T-helper 17 cell (primary cell): ENCODE measurements at places on chromosomes 7 and 10.
A peak's percentile ranks its signal among the peaks of the same experiment; 100 is the strongest.

GRCh38 chr10:74841265-74841973, 15.0 kb downstream of the KAT6B start:
- no peak for DNase-seq

DNA sequence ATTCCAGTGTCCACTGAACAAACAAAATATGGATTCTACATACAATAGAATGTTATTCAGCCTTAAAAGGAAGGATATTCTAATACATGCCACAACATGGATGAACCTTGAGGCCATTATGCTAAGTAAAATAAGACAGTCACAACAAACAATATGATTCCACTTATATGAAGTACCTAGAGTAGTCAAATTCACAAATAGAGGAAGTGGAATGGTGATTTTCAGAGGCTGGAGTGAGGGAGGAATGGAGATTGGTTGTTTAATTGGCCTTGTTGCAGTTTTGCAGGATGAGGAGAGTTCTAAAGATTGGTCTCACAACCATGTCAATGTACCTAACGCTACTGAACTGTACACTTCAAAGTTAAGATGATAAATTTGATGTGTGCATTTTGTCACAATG, 119.6 kb downstream of the CHN2 start:
- DNase-seq, result no peak

- DNase-seq, result no peak
These were observed 60.3 kb downstream of the USP6NL start for GRCh38 chr10:11551104-11551503.

- DNase-seq, result no peak
These were observed 43.1 kb downstream of the ARL4A start for GRCh38 chr7:12730523-12730922.

GRCh38 chr7:69395061-69395714, 203.1 kb upstream of the AUTS2 start:
- no peak for DNase-seq

DNA sequence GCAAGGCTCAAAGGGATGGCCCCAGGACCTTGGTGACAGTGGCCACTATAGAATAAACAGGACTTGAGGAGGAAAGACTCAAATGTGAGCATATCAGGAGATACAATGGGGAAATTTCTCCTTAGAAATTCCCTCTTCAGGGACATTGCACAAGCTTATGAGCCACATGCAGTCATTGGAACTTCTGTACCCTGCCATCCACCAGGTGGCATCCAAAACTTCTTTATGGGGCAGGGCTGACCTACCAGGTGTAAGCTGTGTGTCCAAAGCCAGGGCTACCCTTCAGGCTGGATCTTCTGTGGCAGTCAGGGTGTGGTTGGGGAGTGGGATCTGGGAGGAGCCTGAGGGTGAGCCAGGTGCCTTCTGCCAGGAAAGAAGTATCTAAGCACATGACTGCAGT, 36.6 kb upstream of the LRRC18 start:
- DNase-seq, result no peak

- DNase-seq, result no peak
These were observed 53.5 kb downstream of the DENND11 start for GRCh38 chr7:141648276-141649114.

DNA sequence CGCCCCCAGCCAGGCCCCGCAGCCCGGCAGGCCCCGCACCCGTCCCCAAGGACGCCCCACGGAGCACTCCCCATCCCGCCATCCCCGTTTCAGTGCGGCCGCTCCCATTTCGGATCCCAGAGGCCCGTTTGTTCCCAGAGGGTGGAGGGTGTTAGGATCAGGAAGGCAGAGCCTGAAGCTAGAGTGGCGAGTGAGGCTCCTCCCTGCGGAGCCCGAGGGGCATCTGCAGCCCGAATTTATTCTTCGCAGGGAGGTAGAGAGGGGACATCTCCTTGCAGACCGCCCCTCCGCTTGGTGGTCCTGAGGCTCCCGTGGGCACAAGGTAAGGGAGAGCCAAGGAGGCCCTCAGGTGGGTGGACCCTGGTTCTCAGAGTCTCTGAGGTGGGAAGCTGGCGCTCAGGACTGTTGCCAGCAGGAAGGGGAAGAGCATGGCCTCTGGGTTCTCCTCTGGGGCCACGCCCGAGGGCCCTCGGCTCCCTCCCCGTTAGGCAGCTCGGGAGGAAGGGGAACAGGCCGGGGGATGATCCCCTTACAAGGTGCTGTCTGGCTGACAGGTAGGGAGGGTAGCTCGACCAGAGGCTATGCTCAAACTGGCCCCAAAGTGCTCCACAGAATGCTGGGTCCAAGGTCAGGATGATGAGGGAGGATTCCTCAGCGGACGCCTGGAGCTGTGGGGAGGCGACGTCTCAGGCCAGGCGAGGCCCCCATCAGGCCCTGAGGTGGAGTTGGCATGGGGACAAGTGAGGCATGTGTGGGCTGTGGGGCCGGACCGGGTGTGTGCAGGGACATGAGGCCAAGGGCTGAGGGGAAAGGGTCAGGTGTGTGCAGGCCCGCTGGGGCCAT, 17.4 kb downstream of the POLL start:
- DNase-seq, result no peak

GRCh38 chr10:69045441-69046300, 42.2 kb upstream of the SRGN start:
- no peak for DNase-seq

- DNase-seq, result no peak
These were observed 77.4 kb downstream of the WIPF3 start for GRCh38 chr7:29883462-29884398.

DNA sequence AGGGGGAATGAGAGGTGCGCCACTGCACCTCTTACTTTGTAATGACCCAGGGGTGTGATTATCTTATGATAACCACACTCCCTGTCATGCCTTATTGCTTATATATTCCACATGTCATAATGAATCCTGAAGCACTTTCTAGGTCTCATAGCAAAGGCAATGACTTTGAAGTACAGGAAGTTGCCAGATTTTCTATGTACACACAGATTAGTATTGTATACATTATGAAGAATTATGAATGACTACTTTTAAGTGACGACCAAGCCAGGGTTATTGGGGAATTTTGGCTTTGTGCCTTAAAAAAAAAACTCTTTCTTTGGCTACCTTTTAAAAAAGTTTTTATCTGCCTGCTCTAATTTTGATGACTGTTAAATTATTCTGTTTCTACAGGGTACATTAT, 269.6 kb downstream of the MDFIC start:
- DNase-seq, result no peak

DNA sequence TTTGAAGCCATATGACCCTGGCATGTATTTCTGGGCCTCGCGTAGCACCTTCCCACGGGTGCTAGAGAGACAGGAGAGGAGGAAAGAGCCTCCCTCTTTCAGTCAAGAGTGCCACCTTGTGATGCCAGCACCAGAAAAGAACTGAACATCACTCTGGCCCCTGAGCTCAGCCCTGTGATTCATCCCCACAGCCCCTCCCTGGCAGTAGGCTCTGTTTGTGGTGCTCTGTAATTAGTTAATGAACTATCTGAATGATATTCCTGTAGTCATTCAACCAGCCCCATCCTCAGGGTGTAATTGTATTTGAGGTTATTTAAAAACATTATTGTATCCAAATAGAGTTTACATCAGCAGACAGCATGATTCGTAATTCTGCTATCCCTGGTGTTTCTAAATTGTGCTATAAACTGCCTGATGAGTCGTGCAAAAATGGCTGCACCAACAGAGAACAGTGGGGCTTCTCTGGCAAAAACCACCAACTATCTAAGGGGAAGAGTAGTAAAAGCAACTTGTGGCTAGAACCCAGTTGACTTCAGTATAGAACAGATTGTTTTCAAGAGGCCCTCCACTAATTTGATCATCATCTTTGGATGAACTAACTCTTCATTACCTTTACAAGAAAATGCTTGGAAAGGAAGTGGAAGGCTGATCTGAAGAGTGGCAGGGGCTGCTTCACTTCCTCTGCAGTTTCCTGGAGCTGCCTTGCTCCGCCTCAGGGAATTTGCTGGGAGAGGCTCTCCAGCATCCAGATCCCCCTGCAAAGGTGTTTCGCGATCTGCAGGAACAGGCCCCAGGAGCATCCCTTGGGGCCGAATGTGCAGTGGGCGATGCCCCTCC, 23.7 kb upstream of the TIAL1 start:
- DNase-seq, result no peak

GRCh38 chr7:68183176-68183575, 1186.5 kb downstream of the TYW1 start:
- no peak for DNase-seq

GRCh38 chr10:116125180-116125579, 147.8 kb downstream of the GFRA1 start:
- DNase-seq, result no peak

DNA sequence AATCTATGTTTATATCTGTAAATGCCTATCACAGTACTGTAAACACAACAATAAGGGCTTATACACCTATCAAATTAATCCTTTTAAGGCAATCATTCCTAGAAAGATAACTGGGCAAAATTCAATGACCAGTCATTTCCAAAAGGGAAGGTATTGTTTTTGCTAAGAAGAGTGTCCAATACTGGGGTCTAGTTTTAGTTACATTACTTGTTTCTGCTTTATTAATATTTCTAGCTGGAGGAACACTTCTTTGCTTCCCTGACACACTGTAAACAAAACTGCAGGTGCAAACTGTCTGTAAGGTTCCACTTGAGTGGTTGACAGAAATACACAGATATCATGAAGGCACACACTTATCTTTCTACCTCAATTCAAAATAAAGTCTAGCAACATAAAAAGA, 84.2 kb upstream of the FAM133B start:
- DNase-seq, result no peak

- no peak for DNase-seq
These were observed 1.0 kb downstream of the UBTD1 start for GRCh38 chr10:97499561-97500296.

- DNase-seq, result no peak
These were observed 19.6 kb upstream of the PAPSS2 start for GRCh38 chr10:87640043-87640442.

- peak; percentile 44 for DNase-seq
These were observed 22.7 kb downstream of the AP5Z1 start for GRCh38 chr7:4797858-4798705.

GRCh38 chr7:12111422-12112405, 99.4 kb upstream of the TMEM106B start:
- no peak for DNase-seq

- DNase-seq, result no peak
These were observed 19.3 kb downstream of the ELMO1 start for GRCh38 chr7:37429435-37429791.

DNA sequence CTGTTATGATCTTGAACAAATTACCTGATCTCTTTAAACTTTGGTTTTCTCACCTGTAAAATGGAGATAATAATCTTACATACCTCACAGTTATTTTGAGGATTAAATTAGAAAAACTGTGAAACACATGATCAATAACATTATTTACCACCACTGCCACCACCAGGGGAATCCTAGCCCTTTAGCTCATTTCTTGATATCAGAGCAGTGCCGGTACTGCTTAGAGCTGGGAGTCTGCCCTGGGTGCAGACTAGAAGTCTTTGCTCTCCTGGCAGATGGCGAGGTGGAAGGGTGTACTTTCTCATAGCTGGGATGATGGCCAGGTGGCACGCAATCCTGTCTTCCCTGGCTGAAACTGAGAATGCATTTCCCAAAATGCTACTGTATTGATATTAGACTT, 12.7 kb upstream of the EFCAB10 start:
- no peak for DNase-seq

GRCh38 chr7:32073533-32073932, 3.3 kb upstream of the PDE1C start:
- no peak for DNase-seq

- DNase-seq, result no peak
These were observed 66.6 kb downstream of the CUBN start for GRCh38 chr10:17062955-17063484.

DNA sequence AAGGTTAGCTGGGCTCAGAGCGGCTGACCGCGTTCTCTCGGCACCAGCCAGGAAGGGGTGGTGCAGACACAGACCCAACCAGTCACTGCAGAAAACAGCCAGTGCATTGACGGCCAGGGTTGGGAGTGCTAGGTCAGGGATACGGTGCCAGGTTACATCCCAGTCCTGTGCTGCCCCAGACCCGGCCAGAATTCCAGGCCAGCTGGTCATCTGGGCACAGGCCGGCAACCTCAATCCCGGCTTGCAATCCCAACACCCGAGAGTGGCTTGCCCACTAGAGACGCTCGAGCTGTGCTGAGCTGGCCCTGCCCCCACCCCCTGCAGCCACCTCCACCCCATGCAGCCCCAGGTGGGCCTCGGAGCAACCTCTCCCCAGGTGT, 3.8 kb downstream of the PRAP1 start:
- DNase-seq, result no peak

- peak; percentile 39 for DNase-seq
These were observed 252.6 kb downstream of the CELF2 start for GRCh38 chr10:11270135-11270857.

GRCh38 chr10:69866246-69866687, 64.6 kb downstream of the COL13A1 start:
- no peak for DNase-seq

- no peak for DNase-seq
These were observed 207.0 kb upstream of the ZMIZ1 start for GRCh38 chr10:78861529-78862327.

DNA sequence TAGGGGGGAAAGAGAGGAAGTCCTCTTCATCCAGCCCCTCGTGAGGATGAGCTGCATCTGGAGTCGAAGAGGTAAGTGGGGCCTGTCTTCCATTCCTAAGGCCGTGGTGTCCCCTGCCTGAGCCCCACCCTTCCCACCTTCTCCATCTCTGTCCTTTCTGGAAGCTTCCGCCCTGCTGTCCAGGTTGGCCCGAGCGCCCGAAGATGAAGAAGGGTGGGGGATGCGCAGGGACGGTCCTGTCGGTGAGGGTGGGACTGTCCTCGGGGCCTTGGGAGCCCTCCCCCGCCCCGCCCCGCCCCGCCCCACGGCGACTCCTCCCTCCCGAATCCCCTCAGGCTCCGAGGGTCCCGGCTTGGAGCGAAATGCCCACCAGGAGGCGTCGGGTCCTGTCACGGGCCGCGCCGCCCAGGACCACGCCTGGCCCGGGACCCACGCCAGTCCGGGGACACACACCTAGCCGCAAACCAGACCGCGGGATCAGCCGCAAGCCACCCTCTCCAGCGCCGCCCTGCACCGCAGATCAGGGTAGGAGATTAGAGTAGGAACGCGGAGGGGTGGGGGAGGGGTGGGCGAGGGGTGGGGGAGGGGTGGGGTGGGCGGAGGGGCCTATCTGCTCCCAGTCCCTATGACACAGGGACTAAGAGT, 15.3 kb downstream of the GPRIN2 start:
- peak; percentile 7 for DNase-seq

- no peak for DNase-seq
These were observed 176.5 kb downstream of the SRPK2 start for GRCh38 chr7:105212212-105212611.

GRCh38 chr10:79063661-79064492, 4.9 kb upstream of the ZMIZ1 start:
- DNase-seq, result no peak

- no peak for DNase-seq
These were observed 236.0 kb downstream of the GLRX3 start for GRCh38 chr10:130372222-130372621.

DNA sequence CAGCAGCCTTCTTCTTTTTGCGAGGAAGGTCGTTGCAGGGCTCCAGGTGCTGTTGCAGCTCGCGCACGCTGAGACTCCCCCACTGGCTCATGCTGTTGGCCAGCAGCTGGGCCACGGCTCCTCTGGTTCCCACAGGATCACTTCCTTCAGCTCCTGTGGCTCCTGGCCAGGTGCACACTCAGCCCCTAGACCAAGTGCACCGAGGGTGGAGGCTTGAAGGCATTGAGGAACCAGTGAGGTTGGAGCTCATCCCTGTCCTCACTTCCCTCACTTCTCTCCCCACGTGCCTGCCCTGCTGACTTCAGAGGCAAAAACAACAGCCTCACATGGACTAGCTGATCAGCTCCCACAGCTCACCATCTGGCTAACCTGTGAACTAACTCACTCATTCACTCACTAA, 46.2 kb upstream of the ADRB1 start:
- no peak for DNase-seq

GRCh38 chr7:127882313-127882920, 148.8 kb downstream of the LRRC4 start:
- no peak for DNase-seq
